Stimulated activated CD4-positive, alpha-beta T cell treated with anti-CD3 and anti-CD28 coated beads, Interleukin-4, amount 100 ng/mL, for 4 hours (primary cell): ENCODE measurements at places on chromosomes 16 and 17.

DNA sequence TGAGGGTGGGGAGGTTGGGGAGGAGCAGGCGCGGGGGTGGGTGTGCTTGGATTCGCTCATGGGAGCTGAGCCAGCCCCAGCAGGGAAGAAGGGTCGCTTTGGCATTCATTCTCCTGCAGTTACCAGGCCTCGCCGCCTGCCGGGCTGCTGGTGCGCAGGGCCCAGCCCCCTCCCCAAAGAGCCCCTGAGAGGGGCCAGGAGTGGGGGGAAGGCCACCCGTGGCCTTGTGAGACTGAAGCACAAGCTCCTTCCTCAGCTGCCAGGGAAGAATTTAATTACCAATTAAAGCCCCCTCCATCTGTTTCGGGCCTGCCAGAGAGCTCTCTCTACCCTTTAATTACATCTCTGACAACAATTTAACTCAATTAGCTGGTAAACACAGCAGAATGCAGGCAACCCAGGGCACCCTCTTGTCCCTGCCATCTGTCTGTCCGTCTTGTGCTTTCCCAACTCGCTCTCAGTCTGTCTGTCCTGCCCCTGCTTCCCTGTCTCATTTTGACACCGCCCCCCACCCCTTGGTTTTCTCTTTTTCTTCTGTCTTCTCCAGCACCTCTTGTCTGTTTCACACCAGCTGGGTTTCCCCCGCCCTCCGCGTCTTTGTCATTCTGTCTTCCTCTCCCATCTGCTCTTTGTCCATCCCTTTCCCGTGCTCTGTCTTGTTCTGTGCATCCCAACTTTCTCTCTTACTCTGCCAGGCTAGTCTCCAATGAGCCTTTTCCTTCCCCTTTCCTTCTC, 32.7 kb downstream of the CDK5RAP3 start:
- no peak for DNase-seq

DNA sequence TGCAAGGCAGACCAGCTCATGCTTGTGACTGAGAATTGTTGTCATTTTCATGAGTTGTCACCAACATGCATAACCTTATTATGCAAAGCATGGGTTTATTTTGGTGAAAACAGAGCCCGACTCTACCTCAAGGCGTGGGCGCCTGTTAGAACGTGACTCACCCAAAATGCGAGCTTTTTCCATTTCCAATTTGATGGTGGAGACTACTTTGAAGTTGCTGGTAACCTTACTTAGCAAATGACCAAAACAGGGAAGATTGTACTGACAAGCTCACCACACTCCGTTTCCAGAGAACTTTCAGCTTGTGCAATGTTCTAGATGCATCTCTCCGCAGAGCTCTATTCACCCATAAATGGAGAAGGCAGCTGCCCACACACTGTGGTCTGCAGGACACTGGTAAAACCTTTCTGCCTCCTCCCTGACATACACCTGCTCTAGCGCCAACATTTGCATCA, 284.5 kb downstream of the MAF start:
- DNase-seq, result peak; percentile 65

DNA sequence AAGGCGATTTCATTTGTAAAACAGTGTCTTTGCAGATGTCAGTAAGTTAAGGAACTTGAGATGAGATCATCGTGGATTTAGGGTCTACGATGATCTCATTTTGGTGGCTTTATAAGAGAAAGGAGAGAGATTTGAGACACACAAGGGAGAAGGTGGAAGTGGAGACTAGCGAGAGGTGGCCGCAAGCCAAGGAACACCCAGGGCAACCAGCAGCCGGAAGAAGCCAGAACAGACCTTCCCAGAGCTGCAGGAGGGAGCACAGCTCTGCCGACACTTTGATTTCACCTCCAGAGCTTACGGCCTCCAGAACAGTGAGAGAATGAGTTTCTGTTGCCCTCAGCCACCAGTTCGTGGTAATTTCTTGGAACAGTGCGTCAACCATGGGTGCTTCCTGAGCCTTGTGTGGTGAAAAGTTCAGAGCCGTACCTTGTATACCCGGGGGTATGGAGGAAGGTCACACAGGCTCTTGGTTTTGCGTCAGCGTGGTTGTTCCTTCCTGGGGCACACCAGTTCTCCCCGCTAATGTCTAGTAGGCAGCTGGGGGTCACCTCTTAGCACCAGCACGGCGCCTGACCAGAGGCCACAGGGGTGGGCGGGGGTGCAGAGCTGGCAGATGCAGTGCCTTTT, 12.9 kb upstream of the SEC14L1 start:
- DNase-seq, result peak; percentile 73

- DNase-seq, result no peak
Measured at GRCh38 chr16:5845046-5845445, 747.5 kb upstream of the EEF2KMT start.

DNA sequence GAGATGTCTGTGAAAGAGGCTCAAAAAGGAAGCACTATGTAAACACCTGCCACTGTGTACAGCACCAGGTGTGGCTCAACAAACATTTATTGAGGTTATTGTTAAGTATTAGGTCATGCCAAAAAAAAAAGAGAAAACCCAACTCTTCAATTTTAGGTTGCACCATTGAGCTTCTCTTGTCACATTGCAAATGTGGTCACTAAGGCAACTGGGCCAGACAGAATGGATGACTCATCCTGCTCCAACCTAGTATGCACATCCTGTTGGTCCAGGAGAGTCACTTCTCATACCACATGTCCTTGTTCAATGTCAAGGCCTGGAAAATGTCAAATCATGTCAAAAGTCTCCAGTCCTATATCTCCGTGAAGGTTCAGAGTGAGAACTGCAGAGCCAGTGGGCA, 25.0 kb downstream of the HOXB1 start:
- DNase-seq, result peak; percentile 32

DNA sequence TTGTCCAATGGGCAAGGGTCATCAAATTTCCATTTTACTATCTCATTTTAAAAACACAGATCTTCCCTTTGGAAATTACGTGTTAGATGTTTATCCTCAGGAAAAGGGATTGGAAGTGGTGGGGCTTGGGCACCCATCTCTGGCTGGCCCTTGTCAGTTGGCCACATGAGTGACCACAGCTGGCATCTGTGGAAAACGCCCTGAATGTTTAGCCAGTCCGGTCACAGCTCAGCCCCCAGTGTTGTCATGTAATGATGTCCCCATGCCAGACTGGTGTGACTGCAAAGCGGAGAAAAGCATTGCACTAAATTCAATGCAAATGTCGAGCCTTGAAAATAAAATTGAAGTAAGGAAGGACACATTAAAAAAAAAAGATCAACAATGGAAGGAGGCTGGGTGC, 53.0 kb downstream of the TMC6 start:
- DNase-seq, result no peak

DNA sequence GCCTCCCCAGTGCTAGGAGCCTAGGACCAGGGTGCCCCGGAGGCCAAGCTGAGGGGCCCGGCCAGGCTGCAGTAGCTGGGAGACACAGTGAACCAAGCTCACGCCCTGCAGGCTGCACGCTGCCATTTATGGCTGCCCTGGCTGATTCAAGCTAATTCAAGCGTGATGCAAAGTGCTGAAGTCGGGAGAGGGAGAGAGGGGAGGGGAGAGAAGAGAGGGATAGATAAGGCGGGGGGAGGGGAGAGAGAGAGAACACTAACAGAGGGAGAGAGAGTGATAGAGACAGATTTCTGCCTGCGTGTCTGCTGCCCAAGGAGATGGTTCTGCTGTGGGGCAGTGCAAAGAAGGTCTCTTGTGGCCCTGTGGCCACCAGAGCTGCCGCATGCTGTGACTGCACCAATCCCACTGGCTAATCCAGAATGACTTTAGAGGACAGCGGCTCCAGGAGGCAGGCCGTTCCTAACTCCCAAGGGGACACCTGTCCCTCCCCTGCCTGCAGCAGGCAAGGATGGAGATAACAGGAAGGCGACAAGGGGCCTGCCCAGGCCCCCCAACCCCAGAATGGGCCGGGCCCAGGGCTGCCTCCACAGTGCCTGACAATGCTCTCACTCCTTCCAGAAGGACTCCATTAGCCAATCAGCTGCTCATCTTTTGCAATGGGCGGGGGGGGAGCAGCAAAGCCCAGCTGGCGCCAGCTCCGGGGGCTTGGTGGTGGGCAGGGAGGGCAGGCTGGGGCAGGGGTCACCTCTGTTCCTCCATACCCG, 12.9 kb downstream of the MXRA7 start:
- DNase-seq, result no peak

DNA sequence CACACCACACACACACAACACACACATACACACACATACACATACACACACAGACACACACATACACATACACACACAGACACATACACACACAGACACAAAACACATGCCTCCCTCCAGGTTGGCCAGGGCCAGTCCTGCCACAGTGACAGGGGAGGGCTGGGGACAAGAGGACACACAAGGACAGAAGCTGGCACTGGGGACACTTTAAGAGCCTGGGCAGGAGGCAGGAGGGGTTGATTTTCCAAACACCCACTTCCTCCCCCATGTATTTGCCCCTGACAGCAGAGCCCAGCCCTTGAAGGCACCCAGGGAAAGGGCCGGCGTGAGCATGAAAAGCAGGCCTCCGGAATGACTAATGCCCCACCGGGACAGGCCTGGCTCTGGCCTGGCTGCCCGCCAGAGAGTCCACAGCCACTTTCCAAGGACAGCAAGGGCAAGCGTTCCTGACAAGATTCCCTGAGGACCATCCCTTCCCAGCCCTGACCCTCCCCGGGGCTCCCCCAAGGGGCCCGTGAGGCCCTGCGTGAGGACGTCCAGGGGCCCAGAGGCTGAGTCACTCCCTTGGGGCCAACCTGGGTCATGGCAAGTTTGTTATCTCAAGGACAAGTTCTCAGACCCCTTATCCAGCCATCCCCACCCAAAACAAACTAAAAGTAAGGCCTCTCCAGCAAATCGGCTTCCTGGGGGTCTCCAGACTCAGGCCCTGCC, 235.6 kb downstream of the ZNF423 start:
- DNase-seq, result no peak

GRCh38 chr16:88493879-88494278, 40.8 kb downstream of the ZFPM1 start:
- DNase-seq, result no peak

DNA sequence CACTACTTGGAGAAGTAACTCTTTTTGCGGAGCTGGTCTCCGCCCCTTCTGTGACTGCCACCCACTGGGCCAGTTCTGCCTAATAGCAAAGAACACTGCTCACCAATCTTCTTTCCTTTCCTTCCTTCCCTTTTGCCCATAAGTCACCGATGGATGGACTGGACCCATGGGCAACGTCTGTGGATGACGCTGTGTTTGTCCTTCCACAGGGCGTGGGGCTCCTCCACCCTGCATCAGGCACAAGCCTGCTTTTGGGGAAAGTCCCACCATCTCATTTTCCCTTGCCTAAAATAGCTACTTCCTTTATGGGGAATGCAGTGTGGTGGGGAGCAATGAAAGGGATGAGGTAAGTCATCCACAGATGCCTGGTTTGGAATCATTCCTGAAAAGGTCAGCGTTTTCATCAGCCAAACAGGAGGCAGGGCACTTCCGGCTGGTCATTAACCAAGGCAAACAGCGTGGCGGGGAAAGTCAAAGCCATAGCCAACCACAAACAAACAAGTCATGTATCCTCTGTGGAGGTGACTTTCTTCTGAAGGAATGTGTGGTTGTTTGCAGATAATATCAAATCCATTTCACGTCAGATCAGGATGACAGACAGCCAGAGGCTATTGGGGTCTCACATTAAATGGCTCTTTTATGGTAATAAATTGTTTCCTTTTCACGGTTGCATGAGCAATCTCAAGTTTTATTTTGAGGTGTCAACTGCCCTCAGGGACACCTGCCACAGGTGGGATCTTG, 30.7 kb upstream of the MED9 start:
- no peak for DNase-seq

- DNase-seq, result no peak
Measured at GRCh38 chr17:21269394-21269793, 15.1 kb upstream of the MAP2K3 start.

DNA sequence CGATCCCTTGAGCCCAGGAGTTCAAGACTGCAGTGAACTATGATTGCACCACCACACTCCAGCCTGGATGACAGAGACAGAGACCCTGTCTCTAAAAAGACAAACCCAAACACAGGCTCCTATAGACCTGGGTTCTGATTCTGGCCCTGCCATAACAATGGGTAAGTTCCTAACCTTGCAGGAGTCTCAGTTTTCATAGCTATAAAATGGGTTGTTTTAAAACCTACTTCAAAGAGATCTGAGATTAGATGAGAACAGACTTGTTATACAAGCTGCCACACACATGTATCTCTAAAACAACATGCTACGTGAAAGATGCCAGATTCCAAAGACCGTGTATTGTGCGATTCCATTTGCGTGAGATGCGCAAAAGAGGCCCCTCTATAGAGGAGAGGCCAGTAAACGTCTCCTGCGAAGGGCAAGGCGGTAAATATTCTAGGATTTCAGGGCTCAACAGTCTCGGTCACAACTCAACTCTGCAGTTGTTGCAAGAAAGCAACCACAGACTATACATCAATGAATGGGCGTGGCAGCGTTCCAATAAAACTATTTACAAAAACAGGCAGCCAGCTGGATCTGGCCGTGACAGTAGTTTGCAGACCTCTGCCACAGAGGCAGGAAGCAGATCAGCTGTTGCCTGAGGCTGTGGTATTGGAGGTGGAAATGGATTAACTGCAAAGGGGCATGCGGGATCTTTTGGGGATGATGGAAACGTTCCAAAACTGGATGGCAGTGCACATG, 5.9 kb downstream of the CORO7 start:
- DNase-seq, result no peak

DNA sequence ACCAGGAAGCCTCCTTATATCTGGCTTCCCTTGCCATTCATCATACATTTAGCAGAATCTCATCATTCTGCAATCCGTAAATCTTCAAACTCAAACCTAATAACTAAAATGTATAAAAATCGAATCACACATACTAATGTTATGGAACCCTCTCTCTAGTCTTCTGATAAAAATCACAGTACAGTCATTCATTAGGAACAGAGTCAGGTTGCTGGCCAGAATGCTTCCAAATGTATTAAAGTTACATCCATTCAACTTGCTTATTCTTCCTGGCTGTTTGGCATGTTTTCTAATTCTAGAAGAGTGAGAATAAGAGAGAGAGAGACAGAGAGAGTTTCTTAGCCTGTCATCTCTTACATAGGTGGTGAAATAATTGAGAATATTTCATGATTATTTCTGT, 16.5 kb upstream of the RASL10B start:
- no peak for DNase-seq

DNA sequence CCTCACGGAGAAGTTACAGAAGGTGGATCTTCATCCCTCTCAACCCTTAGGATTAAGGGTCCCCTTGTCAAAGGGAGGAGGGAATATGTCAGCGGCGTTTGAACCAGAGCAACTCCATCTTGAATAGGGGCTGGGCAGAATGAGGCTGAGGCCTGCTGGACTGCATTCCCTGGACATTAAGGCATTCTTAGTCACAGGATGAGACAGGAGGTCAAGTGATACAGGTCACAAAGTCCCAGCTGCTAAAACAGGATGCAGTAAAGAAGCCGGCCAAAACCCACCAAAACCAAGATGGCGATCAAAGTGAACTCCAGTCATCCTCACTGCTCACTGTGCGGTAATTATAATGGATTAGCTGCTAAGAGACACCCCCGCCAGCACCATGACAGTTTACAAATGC, 36.7 kb downstream of the RBFOX3 start:
- DNase-seq, result no peak

- DNase-seq, result peak; percentile 58
Measured at GRCh38 chr16:89917773-89918452, 749 bp upstream of the MC1R start.

- no peak for DNase-seq
Measured at GRCh38 chr16:35752012-35752772, 2292.8 kb downstream of the TP53TG3F start.

- DNase-seq, result no peak
Measured at GRCh38 chr17:3005696-3006095, 57.7 kb downstream of the OR1D5 start.

GRCh38 chr16:64705443-64705842, 416.4 kb downstream of the CDH11 start:
- DNase-seq, result no peak
